ENCODE measurements at places on chromosomes 12 and 14. TPM values are rescaled to one million over a fixed set of nuclear protein-coding genes. Genes with fewer than 3 reads are reported as not detected.

- no peaks in the 10 kb centered on the region for H3K27me3 ChIP-seq
- peaks cover 8% of the 10 kb centered on the region for H3K4me1 ChIP-seq
- no peaks in the 10 kb centered on the region for H3K36me3 ChIP-seq
- H3K27ac ChIP-seq: no peak overlapping the region
Observed at GRCh38 chr12:8687846-8688601, 9.8 kb upstream of the RIMKLB start.

DNA sequence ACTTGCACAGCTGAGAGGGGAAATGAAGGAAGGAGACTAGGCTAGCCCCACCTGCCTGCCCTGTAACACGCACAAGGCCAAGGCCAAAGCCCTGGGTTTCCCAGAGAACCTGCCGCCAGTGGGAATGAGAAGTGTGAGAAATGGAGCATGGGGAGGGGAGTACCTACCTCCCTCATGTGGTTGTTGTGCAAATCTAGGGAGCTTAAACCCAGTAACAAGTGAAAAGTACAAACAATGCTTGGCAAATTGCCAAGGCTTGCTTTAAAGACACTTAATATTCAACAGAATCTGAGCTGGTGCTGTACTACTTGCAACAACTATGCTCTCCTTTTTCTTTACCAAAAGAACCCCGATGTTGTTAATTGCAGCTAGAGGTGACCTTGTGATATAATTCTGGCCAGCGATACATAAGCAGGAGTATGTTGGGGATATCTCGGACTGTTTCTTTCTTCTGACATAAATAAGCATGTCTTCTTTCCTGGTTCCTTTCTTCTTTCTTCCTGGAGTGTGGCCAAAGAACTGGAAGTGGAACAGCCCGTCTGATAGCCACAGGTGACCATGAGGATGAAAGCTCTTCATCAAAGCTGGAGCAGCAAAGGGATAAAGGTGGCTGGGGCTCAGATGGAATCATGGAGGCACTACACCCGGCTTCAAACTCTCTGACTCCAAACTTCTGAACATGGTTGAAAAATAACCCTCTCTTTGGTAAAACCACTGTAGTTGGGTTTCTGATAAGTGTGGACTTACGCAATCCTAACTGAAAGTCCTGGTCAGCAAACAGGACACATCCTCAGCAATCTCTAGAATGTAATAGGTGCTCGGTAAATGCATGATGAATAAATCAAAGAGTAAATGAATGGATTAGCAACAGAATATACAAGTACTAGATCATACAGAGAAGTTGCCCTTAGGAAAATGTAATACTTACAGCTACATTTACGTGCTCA is 207.9 kb downstream of the NUAK1 start:
- H3K4me1 ChIP-seq: no peaks in the 10 kb centered on the region
- no peak for DNase-seq
- H3K27ac ChIP-seq: no peak overlapping the region
- no peaks in the 10 kb centered on the region for H3K36me3 ChIP-seq

- H3K36me3 ChIP-seq: no peaks in the 10 kb centered on the region
- H3K4me3 ChIP-seq: no peak overlapping the region
- no peak overlapping the region for H3K27ac ChIP-seq
- H3K27me3 ChIP-seq: no peaks in the 10 kb centered on the region
- H3K4me1 ChIP-seq: no peaks in the 10 kb centered on the region
Observed at GRCh38 chr14:89107626-89108025, 283.2 kb downstream of the TTC8 start.

- no peak for DNase-seq
- no peak overlapping the region for H3K4me3 ChIP-seq
- peak overlapping the region; percentile 35 for H3K27ac ChIP-seq
- H3K4me1 ChIP-seq: peaks cover 3% of the 10 kb centered on the region
- H3K27me3 ChIP-seq: no peaks in the 10 kb centered on the region
- peaks cover 37% of the 10 kb centered on the region for H3K36me3 ChIP-seq
Observed at GRCh38 chr12:52073531-52074381, 4.0 kb downstream of the ATG101 start.

The RAB15 gene
- 21.7 TPM for polyA plus RNA-seq

Data from kidney (tissue), 22 donors.